ENCODE measurements at places on chromosomes 6 and 20. TPM values are rescaled to one million over a fixed set of nuclear protein-coding genes. Genes with fewer than 3 reads are reported as not detected.

Gene PPP1R3G
- total RNA-seq = 3.3 TPM

Gene SLC22A7
- not detected for total RNA-seq

Gene CFAP61
- total RNA-seq = not detected

Gene PAQR8
- total RNA-seq = 3.5 TPM

Gene OOEP
- 0.36 TPM for total RNA-seq
